Stimulated activated CD4-positive, alpha-beta T cell treated with anti-CD3 and anti-CD28 coated beads, Interleukin-1b, Interleukin-23, amount 100 ng/mL, for 4 hours (primary cell): ENCODE measurements at places on chromosomes 3 and 15.
A peak's percentile ranks its signal among the peaks of the same experiment; 100 is the strongest.

DNA sequence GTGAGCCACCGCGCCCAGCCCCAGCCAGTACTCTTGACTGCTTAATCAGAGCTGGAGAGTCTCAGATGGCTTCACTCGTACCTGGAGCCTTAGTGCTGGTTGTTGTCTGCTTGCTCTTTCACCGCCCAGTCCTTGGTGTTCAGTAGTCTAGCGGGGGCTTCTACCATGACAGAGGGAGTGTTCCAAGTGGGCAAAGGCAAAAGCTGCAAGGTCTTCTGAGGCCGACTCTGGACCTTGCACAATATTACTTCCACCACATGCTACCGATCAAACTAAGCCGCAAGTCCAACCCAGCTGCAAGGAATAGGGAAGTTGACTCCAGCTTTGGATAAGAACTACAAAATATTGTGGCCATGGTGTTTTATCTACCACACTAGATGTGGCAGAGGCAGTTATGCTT is 6.6 kb downstream of the PARL start:
- no peak for DNase-seq

DNA sequence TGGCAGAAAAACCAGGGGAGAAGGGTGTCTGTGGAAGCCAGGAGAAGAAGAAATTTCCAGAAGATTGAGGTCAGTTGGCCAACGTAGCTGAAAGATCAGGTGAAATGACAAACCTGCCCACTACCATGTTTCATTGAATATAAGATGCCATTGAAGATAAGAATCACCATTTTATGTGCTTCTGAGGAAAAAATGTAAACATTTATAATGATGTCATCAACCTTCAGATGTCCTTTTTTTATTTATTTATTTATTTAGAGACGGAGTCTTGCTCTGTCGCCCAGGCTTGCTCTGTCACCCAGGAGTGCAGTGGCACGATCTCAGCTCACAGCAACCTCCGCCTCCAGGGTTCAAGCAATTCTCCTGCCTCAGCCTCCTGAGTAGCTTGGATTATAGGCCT is 4.9 kb upstream of the PODXL2 start:
- DNase-seq, result no peak

- DNase-seq, result no peak
Measured at GRCh38 chr3:137792626-137793271, 28.6 kb downstream of the SOX14 start.

- DNase-seq, result no peak
Measured at GRCh38 chr3:37271611-37272010, 97.2 kb upstream of the LRRFIP2 start.

- DNase-seq, result no peak
Measured at GRCh38 chr15:58330741-58331559, 100.8 kb upstream of the LIPC start.

DNA sequence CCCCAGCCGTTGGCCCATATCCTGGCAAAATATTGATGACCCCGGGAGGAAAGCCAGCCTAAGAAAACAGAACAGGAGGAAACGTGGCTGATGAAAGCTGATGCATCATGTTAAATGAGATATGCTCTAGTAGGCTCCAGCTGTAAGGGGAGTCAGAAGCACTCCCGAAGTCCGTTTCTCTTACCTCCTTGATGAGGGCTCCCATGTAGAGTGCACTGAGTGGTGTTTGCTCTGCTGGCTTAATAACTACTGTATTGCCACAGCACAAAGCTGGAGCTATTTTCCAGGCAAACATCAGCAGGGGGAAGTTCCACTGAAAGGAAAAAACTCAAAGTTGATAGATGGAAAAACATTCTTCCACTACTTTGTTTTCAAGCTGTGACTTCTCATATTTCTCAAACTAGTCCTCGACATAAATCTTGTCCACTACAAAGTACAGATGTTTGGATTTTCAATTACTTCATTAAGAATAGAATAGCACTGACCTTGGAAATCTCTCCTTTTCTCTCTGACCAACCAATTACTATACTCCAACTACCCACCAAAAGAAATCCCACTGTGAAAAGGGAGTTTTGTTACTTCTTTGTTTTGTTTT is 72.7 kb downstream of the ALDH1A2 start:
- DNase-seq, result no peak

- DNase-seq, result no peak
Measured at GRCh38 chr3:126354776-126355175, 2.4 kb downstream of the KLF15 start.

GRCh38 chr15:46420990-46421389 is 786.2 kb downstream of the SQOR start:
- no peak for DNase-seq

GRCh38 chr3:87196879-87197278 is 30.2 kb upstream of the CHMP2B start:
- no peak for DNase-seq

- no peak for DNase-seq
Measured at GRCh38 chr3:85576697-85577200, 618.0 kb downstream of the CADM2 start.

- no peak for DNase-seq
Measured at GRCh38 chr15:71707230-71708050, 102.9 kb upstream of the NR2E3 start.

- no peak for DNase-seq
Measured at GRCh38 chr3:13223574-13224237, 150.5 kb upstream of the IQSEC1 start.

DNA sequence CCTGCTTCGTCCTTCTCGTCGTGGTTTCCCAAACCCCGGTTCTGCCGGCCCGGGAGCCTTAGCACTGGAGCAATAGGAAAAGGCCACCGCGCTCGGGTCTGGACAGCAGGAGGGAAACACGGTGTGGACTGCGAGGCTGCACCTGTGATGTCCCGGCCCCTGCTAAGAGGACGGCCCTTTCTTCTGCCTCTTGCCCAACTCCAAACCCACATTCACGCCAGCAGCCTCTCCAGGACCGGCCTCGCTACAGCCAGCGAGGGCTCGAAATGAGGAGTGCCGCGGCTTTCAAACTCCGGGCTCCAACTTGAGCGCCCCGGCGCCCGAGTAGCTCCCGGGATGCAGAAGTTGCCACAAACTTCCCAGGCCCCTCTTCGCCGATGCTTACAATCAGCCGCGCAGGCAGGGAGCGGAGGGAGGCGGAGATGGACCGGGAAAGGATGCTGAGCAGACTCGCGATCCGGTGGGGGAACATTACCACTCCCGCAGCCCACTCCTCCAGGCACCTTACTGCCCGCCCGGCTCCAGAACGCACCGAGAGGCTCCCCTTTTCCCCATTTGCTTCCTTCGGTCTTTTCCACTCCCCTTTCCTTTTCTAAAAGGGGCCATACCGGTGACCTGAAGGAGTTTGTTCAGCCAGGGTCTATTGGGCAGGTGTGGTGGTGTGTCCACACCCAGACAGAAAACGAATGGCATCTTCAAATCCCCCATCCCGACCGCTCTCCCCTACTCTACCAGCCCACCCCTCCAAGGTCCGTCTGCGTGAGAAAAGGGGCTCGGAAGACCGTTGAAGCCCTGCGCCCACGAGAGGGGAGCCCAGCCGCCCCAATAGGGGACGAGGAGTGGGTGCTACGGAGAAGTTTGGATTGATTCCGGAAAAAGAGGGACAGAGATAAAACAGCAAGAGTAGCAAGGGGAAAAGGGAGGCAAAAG is 18.8 kb upstream of the SATB1 start:
- DNase-seq, result no peak

GRCh38 chr3:31550452-31551251 is 17.9 kb downstream of the STT3B start:
- DNase-seq, result no peak

DNA sequence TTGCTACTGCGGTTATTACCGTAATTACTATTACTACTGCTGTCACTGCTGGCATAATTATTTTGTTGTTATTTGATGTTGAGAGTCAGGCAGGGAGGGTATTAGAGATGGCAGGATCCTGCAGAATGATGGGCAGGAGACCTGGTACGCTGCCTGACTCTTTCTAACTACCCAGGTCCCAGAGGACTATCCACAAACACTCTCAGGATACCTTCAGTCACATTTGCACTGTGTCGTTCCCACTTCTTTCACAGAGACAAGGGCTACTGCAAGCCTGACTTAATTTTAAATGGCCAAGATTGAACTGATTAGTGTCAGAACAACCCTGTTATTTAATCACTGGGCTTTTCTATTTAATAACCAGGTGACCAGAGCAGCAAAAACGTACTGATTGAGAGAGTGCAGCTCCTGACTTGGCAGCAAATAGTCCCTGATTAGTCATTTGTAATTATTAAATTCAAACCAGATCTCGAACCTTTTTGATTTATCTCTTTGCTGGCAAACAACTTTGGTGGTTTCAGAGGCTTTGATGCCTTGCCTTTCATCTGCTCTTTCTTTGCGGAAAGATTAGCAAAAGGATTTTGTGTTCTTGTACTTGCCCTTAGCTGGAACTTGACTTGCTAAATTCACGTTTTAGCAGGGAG is 88.8 kb upstream of the ARHGEF3 start:
- DNase-seq, result no peak

GRCh38 chr3:17030956-17031652 is 146.3 kb downstream of the PLCL2 start:
- no peak for DNase-seq

DNA sequence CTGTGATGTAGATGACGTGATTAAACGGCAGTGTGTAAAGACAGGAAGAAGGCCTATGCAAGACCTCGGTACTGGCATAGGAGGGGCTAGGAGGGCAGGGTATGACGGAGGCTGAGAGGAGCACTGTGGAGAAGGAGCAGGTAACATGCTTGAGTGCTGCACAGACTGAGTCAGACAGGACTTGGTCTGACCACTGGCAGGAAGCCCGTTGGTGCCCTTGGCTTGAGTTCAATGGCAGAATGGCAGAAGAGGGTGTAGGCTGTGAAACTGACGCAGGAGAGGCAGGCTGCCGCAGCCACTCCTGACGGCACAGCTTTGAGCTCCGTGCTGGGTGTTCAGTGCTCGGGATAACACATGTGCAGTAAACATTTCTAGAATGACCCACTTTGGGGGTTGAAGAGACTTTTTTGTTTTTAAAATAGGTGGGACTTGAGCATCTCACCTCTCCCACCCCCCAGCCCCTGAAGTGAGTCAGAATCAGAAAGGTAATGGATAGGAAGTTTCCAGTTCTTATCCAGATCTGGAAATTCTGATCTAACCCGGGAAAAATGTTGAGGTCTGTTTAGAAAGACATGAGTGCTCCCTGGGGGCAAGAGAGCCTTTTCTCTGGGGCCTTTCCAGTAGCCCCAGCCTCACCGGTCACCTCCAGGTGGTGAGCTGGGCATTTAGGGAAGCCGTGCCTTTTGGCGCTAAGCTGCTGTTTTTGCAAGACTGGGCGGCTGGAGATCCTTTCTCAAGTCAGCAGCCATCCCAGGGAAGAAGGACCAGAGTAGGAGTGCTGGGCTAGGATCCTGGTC is 126.4 kb downstream of the RPLP1 start:
- no peak for DNase-seq

DNA sequence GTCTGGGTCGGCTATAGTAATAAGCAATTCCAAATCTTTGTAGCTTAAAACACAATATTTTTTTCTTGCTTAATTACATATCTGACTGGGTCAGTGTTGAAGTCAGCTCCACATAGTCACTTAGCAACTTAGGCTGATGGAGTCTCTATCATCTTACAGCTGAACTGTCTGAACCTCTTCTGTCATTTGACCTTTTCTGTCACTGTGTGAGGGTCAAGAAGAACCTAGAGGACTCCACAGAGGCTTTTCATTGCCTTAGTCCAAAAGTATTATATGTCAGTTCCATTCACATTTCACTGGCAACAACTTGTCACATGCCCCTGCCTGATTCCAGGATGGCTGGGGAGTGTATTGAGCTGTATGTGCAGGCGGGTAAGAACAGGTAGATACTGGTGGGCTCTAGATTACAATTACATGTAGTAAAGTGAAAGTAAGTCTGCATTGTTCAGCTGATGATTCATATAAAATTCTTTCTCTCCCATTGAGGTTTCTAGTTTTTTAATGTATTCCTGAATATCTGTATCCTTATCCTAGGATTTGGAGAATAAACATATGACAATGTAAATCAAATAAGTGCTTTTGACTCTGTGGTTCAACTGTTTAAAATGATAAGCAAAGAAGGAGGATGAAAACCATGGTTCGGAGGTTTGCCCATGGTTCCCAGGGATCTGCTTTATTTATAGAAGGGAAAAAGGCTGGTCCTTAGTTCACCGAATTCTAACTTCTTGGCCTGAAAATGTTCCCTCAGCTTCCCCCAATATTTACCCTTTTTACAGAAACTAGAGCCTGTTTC is 5.8 kb upstream of the ARPP21 start:
- no peak for DNase-seq

GRCh38 chr3:177196456-177197040 is 734 bp downstream of the TBL1XR1 start:
- peak; percentile 29 for DNase-seq

GRCh38 chr3:193680220-193680619 is 87.2 kb downstream of the OPA1 start:
- DNase-seq, result no peak

GRCh38 chr15:22808240-22808639 is 21.8 kb downstream of the NIPA1 start:
- no peak for DNase-seq

DNA sequence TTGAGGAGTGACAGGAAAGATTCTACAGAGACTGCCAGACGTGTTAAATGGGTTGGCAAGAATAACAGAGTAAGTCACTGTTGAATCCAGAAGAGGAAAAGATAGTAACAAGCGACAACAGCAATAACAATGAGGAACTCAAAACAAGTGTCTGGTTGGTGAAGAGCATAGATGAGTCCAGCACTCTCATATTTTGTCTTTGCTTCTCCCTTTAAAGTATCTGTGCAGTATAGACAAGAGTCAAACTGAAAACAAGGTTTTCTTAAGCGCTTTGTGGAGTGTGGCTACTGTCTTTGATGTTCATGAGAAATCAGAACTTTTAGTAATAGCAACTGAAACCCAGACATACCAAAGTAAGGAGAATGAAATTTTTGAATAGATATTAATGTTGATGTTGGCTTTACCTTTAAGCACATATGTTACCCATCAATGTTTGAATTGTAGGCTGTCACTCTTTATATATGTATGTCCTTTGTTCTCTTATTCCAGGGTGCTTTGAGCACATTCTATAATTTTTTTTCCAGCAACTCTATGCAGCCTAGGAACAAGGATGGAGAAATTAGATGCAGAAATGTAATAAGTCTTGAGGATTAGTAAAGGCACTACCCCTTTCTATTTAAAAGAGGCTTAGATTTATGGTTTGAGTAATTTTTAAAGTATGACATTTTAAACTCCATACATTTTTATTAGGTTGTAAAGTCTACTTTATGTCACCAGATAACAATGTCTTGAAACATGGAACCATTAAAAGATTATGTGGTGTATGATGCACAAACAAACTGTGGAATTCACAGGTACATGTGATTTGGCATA is 185.5 kb downstream of the NFKBIZ start:
- no peak for DNase-seq

DNA sequence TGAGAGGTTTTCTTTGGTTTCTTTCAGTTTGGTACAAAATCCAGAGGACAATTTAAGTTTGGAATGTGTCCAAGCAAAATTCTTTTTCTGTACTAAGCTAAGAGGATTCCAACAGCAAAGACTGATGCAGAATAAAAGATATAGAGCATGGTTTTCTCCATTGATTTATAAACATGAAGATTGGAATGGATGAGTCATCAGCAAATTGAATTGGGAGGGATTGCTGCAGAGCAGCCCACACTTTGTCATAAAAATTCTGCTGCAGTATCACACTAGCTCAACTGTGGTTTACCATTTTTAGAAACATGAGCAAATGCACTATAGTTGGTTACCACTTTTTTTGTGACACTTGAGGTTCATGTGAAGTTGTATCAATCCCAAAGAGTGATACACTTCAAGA is 16.1 kb upstream of the LARP6 start:
- DNase-seq, result no peak
